ENCODE measurements at places on chromosomes 1 and 21. TPM values are rescaled to one million over a fixed set of nuclear protein-coding genes. Genes with fewer than 3 reads are reported as not detected.

DNA sequence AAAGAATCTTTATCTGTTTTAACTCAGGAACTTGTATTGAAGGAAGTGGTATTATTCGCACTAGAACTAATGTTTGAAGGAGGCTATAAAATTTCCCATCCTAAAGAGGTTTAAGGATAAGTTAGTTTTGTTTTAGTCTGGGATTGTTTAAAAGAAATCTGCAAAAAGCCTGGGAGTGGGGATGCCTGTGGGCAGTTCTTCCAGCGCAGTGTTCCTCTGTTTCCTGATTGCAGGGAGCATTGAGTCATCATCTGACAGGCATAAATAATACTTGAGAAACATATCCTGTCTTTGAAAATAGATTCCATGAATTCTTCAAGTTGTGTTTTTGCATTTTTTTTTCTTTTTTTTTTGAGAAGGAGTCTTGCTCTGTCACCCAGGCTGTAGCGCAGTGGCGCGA lies 350.8 kb upstream of the PTBP2 start:
- no peak for DNase-seq

DNA sequence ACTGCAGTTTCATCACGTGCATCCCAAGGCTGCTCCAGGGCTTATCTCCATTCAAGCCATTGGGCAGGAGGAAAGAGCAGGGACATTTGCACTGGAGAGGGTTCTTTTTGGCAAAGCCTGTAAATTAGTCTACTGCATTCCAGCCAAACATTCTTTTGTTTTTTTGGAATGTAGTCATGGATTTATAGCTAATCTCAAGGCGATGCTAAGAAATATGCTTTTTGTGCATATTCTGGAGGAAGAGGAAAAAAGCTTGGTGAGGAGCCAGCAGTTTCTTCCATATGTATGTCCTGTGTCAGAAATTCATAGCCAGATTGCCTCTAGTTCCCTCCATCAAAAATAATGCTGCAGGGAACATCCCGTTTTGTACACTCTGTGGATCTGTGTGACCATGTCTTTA lies 221.4 kb downstream of the BACH1 start:
- DNase-seq: no peak

DNA sequence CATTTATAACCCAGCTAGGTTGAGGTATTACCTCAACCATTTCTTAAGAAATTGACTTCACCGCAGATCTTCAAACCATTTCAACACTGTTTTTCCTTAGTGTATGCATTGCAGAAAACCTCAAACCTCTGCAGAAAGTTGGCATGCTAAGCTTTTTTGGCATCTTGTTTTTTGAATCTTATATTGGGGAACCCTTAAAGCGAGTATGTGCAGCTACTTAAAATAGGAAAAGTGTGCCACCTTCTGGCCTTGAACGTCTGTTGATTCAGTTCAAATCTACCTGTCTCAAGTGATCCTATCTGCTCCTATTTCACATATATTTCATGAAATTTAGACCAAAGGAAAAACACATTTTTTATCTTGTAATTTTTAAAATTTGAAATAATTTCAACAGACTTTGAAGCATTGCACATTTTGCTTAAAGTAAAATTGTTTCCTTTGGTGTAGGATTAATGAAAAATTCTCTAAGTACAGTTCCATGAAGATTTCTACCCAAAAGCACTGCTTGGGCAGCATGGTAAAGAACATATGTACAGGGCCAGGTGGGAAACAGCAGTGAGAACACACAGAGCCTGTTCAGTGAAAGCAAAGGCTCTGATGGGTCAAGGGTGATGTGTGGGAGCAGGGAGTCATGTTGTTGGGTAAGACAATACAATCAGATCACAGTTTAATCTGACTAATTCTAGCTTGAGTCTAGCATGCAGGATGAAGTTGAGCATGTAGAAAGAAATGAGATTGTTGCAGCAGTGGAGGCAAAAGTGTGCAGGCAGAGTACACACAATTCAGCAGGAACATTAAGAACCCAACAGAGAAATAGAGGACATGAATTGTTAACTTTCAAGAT lies 17.2 kb downstream of the HENMT1 start:
- DNase-seq: peak; percentile 75

DNA sequence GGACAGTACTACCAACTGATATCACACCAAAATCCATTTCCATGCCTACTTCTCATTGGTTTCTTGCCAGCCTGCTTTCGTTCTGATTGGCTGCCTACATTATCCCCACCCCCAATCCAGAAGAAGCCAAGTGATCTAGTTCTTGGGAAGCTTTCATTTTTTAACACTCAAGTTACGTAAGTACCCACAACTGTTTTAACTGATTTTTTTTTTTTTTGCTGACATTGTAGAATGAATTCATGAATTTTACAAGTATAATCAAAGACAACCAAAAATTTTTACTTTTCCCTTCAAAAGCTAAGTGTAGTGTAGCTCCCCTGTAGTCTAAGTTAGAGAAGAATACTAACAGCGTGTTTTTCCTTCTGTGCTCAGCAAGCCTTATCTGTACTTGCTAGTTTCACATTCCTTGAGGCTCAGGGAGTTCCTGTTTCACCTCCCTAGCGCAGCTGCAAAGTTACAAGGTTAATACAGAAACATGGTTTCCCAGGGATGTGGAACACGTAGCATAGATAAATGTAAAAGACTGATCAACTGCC lies at the start of gene SLC9C2:
Gene SLC9C2, minus strand, starts transcription at position 17 of the 536 bp plus-strand sequence. CDS start 1,296 bp downstream, outside the sequence.
- no peak for DNase-seq

The FAM151A gene
- total RNA-seq: not detected

The HNRNPR gene
- total RNA-seq: 231 TPM

DNA sequence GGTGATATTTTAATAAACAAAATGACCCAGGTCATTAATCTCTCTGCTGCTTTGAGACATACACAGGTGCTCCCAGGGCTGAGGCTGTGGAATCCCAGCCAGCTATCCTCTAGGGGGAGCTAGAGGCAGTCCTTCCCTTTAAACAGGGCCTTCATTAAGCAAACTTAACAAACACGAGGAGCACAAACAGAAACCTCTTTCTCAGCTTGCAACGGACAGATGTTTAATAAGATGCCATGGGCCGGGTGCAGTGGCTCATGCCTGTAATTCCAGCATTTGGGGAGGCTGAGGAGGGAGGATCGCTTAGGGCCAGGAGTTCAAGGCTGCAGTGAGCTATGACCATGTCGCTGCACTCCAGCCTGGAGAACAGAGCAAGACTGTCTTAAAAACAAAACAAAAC lies 106.7 kb downstream of the HIVEP3 start:
- DNase-seq: peak; percentile 75

The CGN gene
- 0.82 TPM for total RNA-seq

- DNase-seq: no peak
Observed at GRCh38 chr1:40687661-40688060, 3.8 kb upstream of the NFYC start.

The PRAMEF25 gene
- total RNA-seq: not detected

DNA sequence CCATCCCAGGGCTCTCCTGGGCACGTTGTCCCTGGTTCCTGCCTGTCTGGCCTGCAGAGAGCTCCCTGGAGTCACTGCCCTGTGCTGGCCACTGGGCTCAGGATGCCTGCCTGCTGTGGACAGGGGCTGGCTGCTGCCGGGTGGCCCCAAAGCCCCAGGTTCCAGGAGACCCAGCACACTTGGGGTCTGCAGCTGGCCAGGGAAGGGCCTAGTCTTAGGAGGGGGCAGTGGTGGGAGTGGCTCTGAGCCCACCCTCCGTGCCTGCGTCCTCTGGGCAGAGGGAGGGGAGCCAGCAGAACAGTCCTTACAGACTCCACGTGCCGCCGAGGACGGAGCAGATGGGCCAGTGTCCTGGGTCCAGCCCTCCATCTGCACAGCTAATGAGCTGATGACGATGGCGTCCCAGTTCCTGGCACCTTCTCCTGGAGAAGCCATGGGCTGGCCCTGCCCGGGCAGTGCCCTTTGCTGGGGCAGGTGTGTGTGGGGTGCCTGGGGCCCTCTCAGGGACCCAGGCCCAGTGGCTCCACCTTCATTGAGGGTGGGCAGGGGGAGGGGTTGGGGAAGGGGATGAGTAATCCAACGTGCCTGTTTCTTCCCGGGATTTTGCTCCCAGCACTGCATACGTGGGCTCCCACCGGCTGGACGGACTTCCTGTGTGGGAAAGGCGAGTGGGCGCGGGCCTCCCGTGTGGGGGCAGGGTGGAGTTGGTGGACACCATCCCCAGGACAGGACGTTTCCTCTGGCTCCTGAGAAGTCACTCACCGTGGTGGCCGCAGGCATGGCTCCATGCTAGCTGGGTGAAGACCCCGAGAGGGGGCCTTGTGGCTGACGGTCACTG lies 6.8 kb upstream of the PLCH2 start:
- DNase-seq: no peak

Data from activated CD8-positive, alpha-beta T cell treated with anti-CD3 and anti-CD28 coated beads, Interleukin-2, amount 10 ng/mL, durations not matched to agents 7 days and 5 days (primary cell).